ENCODE measurements at places on chromosomes 6 and 20.

GRCh38 chr6:156406099-156406498 is 371.1 kb upstream of the ARID1B start:
- no peak for DNase-seq

GRCh38 chr6:105869835-105870440 is 216.2 kb upstream of the PRDM1 start:
- DNase-seq: no peak

DNA sequence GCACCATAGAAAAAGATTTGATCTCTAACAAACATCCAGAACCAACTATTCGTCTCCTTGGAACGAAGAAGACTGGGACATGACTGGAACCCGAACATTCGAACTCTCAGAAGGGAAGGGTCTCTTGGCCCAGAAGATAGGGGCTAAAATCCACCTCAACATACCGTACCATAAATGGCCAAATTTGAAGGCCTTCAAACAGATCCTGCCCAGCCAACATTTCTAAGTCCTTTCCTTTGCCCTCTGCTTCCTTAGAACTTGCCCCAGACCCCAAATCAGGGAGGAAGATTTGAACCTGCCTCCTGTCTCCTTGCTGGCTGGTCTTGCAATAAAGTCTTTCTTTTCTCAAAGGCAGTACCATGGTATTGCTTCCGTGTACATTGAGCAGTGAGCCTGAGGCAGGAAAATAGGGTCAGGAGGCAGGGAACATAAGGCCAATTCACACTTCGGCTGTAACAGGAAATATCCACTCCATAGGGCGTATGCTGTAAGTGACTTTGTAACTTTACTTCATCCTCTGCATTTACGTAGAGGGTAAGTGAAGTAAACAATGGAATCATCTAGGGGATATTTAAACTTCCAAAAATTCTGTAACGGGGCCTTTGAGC is 1.8 kb upstream of the PXDC1 start:
- no peak for DNase-seq

GRCh38 chr6:125207956-125208355 is 54.4 kb downstream of the TPD52L1 start:
- no peak for DNase-seq

- DNase-seq: no peak
These were observed 40.7 kb downstream of the DACT2 start for GRCh38 chr6:168278904-168279303.

- DNase-seq: no peak
These were observed 55.5 kb downstream of the REV3L start for GRCh38 chr6:111427341-111428116.

DNA sequence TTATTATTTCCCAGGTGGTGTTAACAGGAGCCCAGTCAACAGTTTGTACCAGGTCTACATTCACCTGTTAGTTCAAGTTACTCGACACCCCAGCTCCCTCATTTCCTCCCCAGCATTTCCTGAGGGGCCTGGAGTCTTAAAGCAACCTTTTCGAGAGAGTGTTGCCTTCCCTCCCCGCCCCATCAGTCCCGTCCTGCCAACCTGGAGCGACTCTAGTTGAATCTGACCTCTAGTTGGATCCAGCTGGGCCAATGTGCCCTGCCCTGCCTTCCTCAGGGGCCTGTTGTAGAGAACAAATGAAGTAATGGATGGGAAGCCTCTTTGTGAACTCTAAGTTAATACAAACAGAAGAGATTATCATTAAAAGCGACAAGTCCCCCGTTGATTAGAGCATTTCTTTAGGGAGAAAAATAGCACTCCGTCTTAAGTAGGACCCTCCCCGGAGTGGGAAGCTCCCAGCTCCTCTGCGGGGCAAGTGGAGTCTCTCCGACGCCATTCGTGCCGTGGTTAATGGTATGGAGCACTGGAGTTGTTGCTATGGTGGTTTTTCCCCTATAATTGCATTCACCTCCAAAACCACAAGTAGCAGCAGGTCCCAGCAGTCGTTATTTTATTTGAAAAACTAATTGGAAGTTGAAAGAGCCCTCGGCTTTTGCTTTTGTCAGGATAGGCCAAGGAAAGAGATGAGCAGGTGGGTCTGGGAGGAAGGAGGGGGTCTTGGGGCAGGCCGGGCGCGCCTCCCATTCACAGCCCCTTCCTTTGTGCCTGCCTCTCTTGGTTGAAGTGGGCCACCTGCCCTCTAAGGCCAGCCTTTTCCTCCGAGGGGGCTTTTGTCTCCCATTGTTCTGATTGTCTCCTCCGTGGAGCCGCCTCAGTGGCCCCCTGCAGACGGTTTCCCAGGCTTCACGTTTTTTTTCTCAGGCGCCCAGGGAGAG is 16.1 kb downstream of the GHRH start:
- DNase-seq: no peak

GRCh38 chr20:57892471-57892870 is 182.7 kb upstream of the PMEPA1 start:
- no peak for DNase-seq

DNA sequence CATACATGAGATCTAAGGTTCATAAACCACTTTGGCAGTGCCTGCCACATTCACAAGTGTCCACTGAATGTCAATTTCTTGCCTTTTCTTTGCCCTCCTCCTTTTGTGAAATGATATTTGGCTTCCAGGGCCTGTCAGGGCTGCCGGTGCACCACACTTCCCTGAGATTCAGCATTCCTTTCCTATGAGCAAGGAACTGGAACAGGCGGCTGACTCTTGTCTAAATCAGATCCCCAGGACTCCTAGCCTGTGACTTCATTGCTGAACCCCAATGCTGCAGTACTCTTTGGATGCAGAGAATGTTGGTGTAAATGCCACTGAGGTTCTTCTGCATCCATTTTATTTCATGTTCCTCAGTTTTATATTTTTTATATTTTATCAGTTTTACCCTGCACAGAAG is 172.2 kb downstream of the ARID1B start:
- DNase-seq: no peak

GRCh38 chr6:81933089-81933488 is 180.6 kb upstream of the TENT5A start:
- no peak for DNase-seq

DNA sequence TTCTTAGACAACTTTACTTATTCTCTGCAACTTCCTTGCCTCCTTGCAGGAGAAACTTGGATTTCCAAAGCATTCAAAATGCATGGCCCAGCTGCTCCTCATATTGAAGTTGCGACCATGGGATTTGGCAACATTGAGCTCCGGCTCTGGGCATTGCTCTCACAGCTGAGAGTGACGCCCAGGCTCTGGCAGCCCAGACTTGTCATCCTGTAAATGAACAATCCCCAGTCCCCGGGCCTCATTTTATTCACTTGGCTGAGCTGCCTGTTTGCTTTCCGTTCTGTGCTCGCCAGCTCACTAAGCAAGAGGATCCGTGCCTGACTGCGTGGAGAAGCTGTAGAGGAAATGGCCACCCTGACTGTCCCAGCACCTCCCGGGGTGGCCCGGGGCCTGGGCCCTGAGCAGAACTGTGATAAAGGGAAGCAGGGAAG is 119.5 kb upstream of the CD93 start:
- DNase-seq: peak; percentile 79

DNA sequence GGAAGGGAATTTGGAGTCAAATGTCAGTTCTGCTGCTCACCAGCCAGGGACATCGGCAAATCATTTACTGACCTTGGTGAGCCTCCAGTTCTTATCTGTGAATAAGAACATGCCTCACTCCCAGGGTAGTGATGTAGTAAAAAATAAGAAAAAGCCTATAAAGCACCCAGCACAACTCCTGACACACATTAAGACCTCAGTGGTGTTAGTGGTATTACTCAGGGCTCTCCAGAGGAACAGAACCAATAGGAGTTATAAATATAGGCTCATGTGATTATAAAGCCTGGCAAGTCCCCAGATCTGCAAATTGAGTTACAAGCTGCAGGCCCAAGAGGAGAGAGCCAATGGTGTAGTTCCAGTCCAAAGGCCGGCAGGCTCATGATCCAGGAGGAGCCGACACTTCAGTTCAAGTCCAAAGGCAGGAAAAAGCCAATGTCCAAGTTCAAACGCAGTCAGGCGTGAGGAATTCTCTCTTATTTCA is 71.3 kb upstream of the EYA2 start:
- no peak for DNase-seq

DNA sequence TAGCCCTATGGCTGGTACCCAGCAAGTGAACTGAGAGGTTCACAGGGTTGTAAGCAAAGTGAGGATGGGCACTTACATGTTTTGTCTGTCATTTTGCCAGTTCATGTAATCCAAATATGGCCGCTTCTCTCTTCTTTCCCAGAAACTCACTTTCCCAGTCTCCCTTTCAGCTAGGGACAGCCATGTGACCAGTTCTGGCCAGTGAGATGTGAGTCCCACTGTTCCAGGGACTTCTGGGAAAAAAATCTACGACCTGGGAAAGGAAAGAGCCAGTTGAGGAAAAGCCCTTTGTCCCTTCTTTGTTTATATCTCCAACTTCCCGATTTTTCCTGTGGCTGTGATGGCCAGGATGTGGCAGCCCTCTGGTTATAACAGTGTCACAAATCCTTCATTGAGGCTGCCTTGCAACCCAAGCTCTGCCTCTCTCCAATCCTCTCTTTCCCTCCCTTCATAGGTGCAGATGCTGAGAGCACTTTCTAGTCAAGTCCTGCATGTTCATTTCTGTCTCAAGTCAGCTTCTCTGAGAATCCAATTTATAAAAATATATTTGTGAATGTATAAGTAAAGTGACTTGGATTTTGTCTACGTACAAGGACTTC is 148.6 kb upstream of the ZFP64 start:
- DNase-seq: no peak

DNA sequence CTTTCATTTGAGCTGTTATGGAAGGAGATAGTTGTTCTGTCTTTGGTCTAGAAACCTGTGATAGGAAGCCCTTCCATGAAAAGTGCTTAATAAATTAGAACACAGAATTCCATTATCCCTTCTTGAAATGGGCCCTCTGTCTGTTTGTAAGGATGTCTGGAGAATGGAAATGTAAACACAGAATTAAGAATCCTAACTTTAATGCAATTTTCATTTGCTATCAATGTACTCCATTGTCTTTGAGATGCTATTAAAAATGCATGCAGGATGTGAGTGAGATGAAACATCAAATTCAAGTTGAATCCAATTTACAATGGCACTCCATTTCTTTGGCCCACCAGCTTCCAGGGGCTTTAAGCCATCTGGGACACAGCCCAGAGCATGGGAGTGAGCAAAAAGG is 13.9 kb upstream of the AARS2 start:
- DNase-seq: no peak

- DNase-seq: no peak
These were observed 110.6 kb downstream of the SULF2 start for GRCh38 chr20:47674686-47675085.

DNA sequence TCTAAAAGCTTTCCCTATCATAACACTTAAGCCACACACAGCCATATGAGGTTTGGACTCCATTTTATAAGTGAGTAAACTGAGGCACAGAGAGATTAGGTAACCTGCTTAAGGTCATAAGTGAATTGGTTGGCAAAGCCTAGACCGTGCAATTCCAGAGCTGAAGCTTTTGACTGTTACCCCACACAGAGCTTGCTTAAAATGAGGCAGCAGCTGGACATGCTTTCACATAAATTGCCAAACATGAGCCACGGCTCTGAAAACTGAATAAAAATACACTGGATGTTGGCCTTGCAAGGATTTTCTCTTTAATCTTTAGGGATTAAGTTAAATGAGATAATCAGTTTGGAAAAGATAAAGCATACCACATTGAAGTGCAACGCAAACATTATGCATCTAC is 2.5 kb downstream of the RIPOR2 start:
- DNase-seq: no peak

- DNase-seq: no peak
These were observed 70.2 kb upstream of the CCDC167 start for GRCh38 chr6:37569743-37570481.

GRCh38 chr20:46826343-46826984 is 68.2 kb upstream of the EYA2 start:
- no peak for DNase-seq

DNA sequence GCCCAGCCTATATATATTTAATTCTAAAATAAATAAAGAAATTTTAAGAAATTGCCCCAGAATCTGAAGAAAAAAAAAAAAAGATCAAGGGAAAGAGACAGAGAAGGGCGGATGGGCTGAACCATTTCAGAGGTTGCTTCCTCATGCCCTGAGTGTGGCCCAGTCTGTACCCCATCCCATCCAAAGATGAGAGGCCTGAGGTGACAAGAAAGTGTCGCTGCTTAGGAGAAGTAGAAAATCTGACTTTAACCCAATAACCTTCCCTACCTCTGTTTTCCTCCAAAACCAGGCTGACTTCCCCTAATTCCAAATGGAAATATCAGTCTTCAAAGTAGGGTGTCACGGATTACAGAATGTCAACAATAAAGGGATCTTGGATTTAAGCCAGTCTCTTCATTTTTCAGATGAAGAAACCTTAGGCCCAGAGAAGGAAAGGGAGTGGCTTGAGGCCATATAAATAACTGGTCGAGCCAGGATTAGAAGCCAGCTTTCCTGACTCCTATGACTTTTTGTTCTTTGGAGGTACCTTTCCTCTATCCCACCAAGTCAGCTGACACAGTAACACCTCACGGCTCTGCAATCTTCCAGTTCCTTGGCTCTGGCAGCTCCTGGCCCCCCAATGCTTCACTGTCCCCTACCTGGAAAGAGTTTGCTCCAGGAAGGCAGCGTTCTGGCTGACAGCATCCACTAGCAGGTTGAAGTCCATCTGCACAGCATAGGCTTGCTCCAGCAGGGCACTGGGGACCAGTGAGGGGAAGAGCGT is 10.1 kb downstream of the GSS start:
- DNase-seq: no peak

DNA sequence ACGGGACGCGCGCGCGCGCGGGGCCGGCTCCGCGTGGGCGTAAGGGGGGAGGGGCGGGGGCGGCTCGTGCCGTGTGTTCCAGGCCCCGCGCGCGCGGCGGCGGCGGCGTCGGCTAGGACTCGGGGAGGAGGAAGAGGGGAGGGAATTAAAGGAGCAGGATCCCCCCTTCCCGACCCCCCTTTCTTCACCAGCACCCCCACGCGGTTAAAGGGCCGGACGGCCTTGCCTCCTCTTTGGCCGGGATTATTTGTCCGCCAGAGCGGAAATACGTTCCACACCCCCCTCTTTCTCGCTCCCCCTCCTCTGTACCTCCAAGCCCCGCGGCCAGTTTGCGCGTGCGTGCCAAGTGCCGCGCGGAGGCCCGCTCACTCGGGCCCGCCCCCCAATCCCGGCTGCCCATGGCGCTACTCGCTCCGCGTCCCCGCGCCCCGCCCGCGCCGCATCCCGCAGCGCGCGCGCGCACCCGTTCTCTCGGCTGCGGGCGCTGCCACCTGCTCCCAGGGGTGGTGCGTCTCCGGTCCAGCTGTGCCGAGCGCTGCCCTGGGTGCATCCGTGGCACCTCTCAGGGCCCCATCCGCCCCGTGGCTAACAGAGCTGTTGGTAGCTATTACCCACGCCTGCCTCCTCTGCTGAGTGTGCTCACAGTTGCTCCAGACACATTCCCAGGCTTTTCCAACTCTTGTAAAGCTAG is at the start of gene ZBTB12:
Gene ZBTB12 (minus strand): TSS at position 134 of the 691 bp plus-strand sequence. CDS start 781 bp downstream, outside the sequence.
- DNase-seq: peak; percentile 91

Measured in left ventricle myocardium inferior (tissue), 1 donor.